Spinal cord (tissue), 10 donors: ENCODE measurements at places on chromosomes 16 and 17.

- no peaks in the 10 kb centered on the region for H3K27me3 ChIP-seq
- H3K4me3 ChIP-seq, result no peak overlapping the region
- DNase-seq, result no peak
- peaks cover 15% of the 10 kb centered on the region for H3K4me1 ChIP-seq
- H3K27ac ChIP-seq, result no peak overlapping the region
Observed at GRCh38 chr16:85025781-85026653, 1.6 kb upstream of the KIAA0513 start.

DNA sequence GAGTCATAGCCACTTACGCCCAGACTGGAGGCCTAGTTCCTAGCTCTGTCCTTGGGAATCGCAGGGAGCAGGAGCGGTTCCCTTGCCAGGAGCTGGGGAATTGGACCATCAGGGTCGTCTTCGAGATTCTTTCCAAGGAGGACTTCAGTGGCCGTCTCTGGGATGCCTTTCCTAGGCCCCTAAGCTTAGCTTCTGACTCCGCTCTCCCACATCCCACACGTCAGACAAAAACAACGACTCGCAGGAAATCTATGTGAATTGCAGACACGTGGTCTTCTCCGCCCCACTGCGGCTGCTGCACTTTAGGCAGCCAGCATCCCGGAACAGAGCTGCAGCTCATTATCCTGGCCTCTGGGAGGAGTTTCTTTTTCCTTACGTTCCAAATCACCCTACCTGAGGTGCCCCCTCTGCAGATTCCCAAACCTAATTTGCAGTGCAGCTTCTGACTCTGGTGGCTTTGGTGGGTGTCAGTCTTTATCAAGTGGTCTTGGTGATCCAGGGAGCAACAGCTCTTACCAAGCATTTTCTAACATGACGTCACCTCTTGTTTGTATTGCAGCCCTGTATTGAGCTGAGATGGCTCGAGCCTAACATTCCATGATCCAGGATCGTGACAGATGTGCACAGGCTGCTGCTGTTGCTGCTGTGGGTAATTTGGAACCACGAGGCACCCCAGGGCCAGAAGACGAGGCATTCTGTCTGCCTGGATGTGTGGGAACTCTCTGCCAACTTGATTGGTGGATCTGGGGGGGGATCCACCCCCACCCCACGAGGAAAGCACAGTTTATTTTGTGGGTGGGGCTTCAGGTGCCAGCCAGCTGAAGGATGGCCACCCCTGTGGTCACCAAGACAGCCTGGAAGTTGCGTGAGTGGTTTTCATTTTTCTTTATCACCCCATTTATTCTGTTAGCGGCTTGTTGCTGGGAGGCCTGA is 1.1 kb downstream of the KATNB1 start:
- H3K27me3 ChIP-seq, result no peaks in the 10 kb centered on the region
- H3K27ac ChIP-seq, result peak overlapping the region; percentile 59
- no peak for DNase-seq
- peaks cover 44% of the 10 kb centered on the region for H3K4me1 ChIP-seq
- peaks cover 37% of the 10 kb centered on the region for H3K36me3 ChIP-seq

- no peak overlapping the region for H3K27ac ChIP-seq
- H3K27me3 ChIP-seq, result no peaks in the 10 kb centered on the region
- H3K4me3 ChIP-seq, result no peak overlapping the region
- peaks cover 20% of the 10 kb centered on the region for H3K4me1 ChIP-seq
Observed at GRCh38 chr17:258045-258734, 76.7 kb upstream of the DOC2B start.

- no peak for DNase-seq
- no peak overlapping the region for H3K27ac ChIP-seq
- no peaks in the 10 kb centered on the region for H3K36me3 ChIP-seq
Observed at GRCh38 chr16:61926766-61927165, 109.5 kb downstream of the CDH8 start.

- no peaks in the 10 kb centered on the region for H3K36me3 ChIP-seq
- no peaks in the 10 kb centered on the region for H3K27me3 ChIP-seq
- no peak overlapping the region for H3K27ac ChIP-seq
Observed at GRCh38 chr16:77234611-77235010, 35.4 kb downstream of the SYCE1L start.

DNA sequence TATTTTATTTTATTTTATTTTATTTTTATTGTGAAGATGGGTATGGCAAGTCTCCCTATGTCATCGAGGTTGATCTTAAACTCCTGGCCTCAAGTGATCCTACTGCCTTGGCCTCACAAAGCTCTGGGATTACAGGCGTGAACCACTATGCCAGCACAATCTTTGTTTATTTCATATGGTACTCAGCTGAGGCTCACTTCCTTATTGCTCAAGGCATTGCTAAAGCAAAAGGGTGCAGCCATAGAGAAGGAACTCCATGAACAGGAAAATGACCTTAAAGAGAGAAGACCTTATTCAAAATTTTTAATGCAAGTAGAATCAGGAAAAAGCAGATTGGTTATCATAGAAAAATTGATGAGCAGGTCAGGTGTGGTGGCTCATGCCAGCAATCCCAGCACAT is 110.6 kb upstream of the RBBP6 start:
- H3K27me3 ChIP-seq, result no peaks in the 10 kb centered on the region
- no peaks in the 10 kb centered on the region for H3K36me3 ChIP-seq
- no peak overlapping the region for H3K4me3 ChIP-seq
- H3K27ac ChIP-seq, result no peak overlapping the region

GRCh38 chr17:79664930-79665737 is 54.3 kb upstream of the RBFOX3 start:
- H3K36me3 ChIP-seq, result no peaks in the 10 kb centered on the region
- DNase-seq, result no peak
- H3K27me3 ChIP-seq, result peaks cover 6% of the 10 kb centered on the region
- H3K27ac ChIP-seq, result no peak overlapping the region

- H3K4me3 ChIP-seq, result no peak overlapping the region
- H3K27me3 ChIP-seq, result no peaks in the 10 kb centered on the region
- DNase-seq, result no peak
- H3K27ac ChIP-seq, result no peak overlapping the region
Observed at GRCh38 chr17:55833306-55833705, 82.5 kb downstream of the PCTP start.

DNA sequence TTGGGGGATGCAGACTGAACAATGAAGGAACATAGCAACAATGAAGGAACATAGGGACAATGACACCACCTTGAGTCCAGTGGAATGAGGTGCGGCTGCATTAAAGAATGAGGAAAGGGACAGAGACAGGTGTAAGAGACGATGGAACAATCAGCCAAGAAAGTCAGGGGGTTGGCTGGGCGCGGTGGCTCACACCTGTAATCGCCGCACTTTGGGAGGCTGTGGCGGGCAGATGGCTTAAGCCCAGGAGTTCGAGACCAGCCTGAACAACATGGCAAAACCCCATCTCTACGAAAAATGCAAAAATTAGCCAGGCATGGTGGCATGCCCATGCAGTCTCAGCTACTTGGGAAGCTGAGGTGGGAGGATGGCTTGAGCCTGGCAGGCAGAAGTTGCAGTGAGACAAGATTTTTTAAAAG is 13.6 kb upstream of the CBFB start:
- no peak overlapping the region for H3K27ac ChIP-seq
- H3K4me1 ChIP-seq, result peaks cover 18% of the 10 kb centered on the region
- DNase-seq, result no peak
- no peak overlapping the region for H3K4me3 ChIP-seq

GRCh38 chr17:44541884-44542581 is 15.3 kb upstream of the FZD2 start:
- peak overlapping the region; percentile 50 for H3K27ac ChIP-seq
- H3K4me1 ChIP-seq, result peaks cover 41% of the 10 kb centered on the region
- H3K36me3 ChIP-seq, result no peaks in the 10 kb centered on the region
- no peaks in the 10 kb centered on the region for H3K27me3 ChIP-seq
- peak; percentile 75 for DNase-seq

GRCh38 chr17:42846594-42847280 is 2.4 kb downstream of the AOC2 start:
- peaks cover 35% of the 10 kb centered on the region for H3K36me3 ChIP-seq
- no peak overlapping the region for H3K27ac ChIP-seq
- no peak overlapping the region for H3K4me3 ChIP-seq
- H3K27me3 ChIP-seq, result no peaks in the 10 kb centered on the region
- DNase-seq, result no peak

DNA sequence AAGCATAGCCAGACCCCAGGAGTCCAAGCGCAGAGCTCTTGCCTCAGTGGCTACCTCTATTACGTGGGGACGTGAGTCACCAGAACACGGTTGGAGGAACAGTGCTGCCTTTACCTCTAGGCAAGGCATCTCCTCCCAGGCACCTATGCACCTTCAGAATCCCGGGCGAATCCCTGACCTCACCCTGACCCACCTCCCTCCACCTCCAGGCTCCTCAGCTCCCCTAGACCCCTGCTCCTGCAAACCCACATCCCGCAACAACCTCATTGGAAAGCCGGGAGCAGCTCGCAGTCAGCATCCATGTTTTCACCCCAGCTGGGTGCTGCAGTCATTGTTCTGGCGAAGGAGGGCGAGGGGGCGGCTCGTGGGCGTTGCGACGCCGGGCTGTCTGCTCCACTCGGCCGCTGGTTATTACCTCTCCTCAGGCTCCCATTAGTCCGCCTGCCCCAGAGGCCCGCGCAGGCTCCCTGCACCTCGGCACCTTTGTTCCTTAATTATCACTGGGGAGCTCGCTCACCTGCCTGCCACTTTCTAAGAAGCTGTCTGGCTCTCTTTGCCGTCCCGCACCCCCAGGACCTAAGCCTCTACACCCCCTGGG is 24.6 kb upstream of the DLX4 start:
- no peak overlapping the region for H3K4me3 ChIP-seq
- no peak for DNase-seq
- no peak overlapping the region for H3K27ac ChIP-seq
- peaks cover 6% of the 10 kb centered on the region for H3K4me1 ChIP-seq

DNA sequence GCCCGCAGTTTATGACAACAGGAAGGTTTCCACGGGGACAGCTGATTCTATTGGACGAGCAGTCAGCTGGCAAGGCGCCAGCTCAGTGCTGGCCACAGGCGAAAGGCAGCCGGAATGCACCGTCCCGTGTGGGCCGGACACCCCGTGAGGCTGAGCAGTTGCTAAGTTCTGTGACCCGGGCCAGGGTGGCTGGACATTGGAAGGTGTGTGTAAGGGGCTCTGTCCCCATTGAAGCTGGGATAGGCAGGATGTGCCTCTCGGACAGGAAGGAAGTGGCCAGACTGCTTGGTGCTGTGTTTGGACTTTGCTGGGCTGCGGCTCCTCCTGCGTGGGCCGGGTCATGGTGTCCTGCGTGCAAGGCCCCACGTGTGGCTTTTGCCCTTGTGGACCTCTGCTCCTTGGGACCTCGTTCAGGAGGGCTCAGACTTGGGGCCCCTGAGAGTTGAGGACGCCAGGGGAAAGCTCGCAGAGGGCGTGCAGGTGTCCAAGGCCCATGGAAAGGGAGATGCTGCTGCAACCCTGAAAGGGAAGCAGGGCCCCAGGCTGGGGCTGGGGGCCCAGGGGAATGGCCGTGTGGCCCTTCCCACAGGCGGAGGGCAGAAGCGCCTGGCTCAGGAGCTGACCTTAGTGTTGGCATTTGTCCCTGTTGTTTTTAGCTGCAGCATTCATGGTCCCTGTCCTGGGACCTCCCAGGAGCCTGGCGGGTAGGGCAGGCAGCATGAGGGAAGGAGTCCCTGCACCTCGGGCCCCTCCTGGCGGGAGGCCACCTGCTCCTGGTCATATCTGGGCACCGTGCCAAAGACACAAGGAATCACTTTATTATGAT is 10.0 kb downstream of the BAIAP2 start:
- peak overlapping the region; percentile 73 for H3K27ac ChIP-seq
- peaks cover 81% of the 10 kb centered on the region for H3K4me1 ChIP-seq
- peaks cover 52% of the 10 kb centered on the region for H3K36me3 ChIP-seq
- no peaks in the 10 kb centered on the region for H3K27me3 ChIP-seq

DNA sequence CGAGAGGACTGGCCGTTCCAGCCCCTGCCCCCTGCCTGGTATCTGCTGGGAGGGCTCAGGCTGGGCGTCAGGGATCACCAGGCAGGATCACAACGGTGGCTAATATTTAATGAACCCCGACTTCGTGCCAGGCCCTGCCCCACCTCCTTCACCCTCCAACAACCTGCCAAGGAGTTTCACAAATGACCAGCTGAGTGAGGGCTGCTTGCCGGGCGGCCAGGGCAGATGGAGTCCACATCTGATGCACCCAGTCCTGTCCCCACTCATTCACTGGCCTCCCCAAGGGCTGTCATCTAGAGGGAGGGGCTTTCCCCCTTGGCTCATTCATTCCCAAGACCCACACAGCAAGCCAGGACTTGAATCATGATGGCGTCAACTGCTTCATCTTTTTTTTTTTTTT is 17.5 kb downstream of the UBALD1 start:
- H3K4me3 ChIP-seq, result no peak overlapping the region
- H3K4me1 ChIP-seq, result peaks cover 20% of the 10 kb centered on the region
- no peak for DNase-seq
- no peaks in the 10 kb centered on the region for H3K27me3 ChIP-seq
- peaks cover 7% of the 10 kb centered on the region for H3K36me3 ChIP-seq
- no peak overlapping the region for H3K27ac ChIP-seq

GRCh38 chr17:63989622-63990345 is 8.4 kb upstream of the PRR29 start:
- H3K27ac ChIP-seq, result no peak overlapping the region
- no peaks in the 10 kb centered on the region for H3K36me3 ChIP-seq
- no peak overlapping the region for H3K4me3 ChIP-seq
- DNase-seq, result no peak
- peaks cover 21% of the 10 kb centered on the region for H3K27me3 ChIP-seq

- no peak overlapping the region for H3K27ac ChIP-seq
- no peaks in the 10 kb centered on the region for H3K27me3 ChIP-seq
- H3K4me3 ChIP-seq, result no peak overlapping the region
- H3K4me1 ChIP-seq, result peaks cover 7% of the 10 kb centered on the region
Observed at GRCh38 chr17:5099271-5099670, 12.4 kb downstream of the ZNF232 start.

DNA sequence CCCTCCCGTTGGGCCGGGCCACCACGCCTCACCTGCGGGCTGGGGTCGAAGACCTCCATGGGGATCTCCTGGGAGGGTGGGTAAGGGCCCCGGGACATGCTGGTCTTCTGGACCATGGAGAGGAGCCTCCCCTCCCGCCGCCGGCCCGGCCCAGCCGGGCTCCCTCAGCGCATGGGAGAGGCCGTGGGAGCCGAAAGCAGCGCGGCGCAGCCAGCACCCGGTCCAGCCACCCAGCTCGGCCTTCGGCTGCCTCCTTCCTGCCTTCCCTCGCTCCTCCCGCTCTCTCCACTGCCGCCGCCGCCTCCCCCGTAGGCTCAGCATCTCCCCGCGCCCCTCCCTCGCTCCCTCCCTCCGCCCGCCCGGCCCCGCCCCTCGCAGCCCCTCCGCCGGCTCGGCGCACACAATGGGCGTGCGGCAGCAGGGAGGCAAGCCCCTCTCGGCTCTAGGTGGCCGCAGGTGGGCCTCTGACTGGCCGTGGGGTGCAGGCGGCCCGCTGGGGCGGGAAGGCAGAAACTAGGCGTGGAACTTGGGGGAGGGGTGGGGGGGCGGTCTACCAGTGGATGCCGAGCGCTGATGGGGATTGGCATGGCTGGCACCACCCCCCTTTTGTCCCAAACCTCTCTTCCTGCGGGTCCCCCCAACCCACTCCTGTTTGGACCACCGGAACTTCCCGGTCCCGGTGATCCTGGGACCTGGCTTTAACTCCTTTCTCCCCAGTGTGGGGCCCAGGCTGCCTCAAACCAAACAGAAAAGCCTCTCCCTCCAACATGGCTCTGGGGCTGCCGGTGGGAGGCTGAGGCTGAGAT is at the start of gene CACNB1:
TSS of gene CACNB1 (minus strand) at position 290 of the 806 bp plus-strand sequence. CDS start at position 116, 174 bp downstream.
- H3K4me1 ChIP-seq, result peaks cover 68% of the 10 kb centered on the region
- peaks cover 35% of the 10 kb centered on the region for H3K36me3 ChIP-seq
- no peaks in the 10 kb centered on the region for H3K27me3 ChIP-seq
- H3K27ac ChIP-seq, result peak within 1 kb of the TSS; percentile 80
- DNase-seq, result no peak
- H3K4me3 ChIP-seq, result peak within 1 kb of the TSS; percentile 73
